Adrenal gland (tissue), 19 donors: ENCODE measurements at places on chromosomes 16 and 17.

DNA sequence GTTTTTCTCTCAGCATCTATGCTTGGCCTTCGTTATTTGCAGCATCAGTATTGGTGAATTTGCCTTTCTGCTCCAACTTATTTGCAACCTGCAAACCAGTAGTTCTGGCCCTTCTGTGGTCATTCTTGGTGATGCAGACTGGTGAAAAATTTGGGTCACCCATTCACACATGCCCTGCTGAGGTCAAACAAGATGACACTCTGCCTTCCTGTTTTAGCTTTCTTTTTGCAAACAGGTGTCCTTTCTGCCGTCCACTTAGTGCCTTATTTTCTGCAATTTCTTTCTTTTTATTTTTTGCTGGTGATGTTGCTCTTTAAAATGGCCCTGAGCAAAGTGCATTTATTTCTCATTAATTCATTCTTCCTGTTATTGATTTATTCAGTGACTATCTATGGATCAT is 31.3 kb downstream of the PLCG2 start:
- no peak for DNase-seq

- peak; percentile 85 for DNase-seq
These were observed 223.1 kb downstream of the SEC14L1 start for GRCh38 chr17:77363821-77364361.

DNA sequence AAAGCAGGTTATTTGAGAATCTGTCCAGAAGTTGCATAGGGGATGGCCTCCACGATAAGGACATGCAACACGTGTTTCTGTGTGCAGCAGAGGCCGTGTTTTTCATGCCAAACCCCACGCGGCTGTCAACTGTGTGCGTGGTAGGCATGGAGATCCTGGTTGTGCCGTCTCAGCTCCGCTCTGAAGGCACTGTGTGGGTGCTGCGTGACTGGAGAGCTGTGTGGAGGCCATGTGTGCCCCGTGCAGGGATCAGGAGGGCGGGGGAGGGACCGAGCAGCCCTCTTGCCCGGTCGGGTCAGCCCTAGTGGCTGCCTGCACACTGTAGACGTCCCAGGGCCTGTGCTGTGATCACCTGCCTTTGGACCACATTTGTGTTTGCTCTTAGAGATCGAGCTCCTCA is 74.5 kb downstream of the SEC14L1 start:
- DNase-seq: no peak

DNA sequence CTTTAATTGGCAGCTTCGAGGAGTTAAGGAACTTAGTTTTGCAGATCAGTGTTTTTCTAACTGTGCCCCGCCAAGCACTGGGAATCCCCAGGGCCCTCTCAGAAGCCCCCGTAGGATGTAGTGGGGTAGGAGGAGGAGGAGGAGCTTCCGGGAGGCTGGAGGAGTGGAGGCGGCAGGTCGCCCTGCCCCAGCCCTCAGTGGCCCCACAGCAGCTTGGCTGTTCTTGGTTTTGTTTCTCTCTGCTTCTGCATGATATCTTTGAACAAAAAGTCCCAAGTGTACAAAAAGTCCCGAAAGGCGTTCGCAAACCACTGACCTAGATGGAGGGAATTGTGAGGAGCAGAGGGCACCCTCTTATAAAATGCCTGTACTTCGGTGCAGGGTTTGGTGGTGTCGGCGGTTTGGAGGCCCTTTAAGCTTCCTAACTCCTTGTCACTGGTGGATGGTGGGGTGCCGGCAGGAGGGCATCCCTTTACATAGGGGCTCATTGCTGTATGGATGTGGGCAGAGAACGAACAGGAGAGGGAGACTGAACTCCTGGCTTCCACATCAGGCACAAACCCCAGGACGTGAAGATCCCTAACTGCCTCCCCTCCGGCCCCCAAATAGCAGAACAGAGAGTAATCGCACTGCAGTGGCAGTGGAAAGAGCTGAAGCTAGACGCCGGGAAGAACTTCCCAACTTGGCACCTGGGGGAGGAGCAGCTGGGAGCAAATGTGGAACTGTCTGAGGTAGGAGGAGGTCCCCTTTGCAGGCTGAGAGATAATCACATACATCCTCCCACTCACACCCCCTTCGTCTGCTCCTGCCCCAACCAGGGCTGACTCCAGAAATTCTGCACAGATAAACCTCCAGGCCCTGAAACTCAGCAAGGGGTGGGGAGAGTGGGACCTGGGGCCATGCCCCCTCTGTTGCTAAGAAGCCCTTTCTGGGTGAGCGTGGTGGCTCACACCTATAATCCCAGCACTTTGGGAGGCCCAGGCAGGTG is 20.1 kb downstream of the EPOP start:
- DNase-seq: no peak

DNA sequence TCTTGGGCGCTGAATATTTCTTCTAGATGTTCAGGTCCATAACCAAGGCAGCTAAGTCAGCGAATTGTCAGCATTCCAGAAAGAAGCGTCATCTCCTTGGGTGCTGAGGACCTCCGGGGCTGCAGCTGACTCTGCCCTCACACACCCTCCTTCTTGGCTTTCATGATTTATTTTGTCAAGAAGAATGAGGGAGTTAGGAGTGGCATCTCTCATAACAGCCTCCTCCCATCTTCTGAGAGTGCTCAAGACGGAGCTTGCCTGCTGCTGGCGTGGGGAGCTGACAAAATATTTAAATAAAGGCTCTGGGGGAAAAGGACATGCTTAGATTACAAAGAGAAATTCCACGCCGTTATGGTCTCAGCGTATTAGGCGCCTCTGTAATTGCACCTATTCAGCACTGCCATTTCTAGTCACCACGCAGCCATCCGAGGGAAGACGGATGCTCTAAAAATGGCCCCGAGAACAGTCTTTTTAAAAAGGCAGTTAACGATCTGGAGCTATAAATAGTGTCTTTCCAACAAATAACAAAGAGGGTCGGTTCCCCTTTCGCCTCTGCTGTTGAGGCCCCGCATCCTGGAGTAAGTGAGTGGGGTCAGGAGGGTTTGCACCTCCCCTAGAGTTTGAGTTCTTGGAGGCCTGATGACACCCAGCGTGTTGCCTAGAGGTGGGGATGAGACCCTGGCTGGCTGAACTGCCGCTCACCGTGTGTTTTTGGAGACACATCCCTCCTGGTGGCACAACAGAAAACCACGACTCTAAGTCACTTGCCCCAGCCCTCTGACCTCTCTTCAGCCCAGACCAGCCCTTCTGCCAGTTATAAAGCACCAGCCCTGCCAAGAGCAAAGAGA is 187.0 kb downstream of the CCDC182 start:
- DNase-seq: no peak

GRCh38 chr17:74452033-74452840 is 14.2 kb upstream of the CD300A start:
- DNase-seq: no peak

- no peak for DNase-seq
These were observed 35.9 kb downstream of the TBX4 start for GRCh38 chr17:61487989-61488595.

- peak; percentile 56 for DNase-seq
These were observed at the start of gene C17orf113 for GRCh38 chr17:42050393-42051012. Gene C17orf113 (minus strand): TSS chr17:42050601. CDS start chr17:42043376, 7,225 bp downstream.

- DNase-seq: no peak
These were observed 8.5 kb downstream of the ZACN start for GRCh38 chr17:76087531-76087930.
